ENCODE measurements at places on chromosomes 12 and 14.

- DNase-seq: no peak
Observed at GRCh38 chr12:64682572-64683277, 72.4 kb downstream of the RASSF3 start.

DNA sequence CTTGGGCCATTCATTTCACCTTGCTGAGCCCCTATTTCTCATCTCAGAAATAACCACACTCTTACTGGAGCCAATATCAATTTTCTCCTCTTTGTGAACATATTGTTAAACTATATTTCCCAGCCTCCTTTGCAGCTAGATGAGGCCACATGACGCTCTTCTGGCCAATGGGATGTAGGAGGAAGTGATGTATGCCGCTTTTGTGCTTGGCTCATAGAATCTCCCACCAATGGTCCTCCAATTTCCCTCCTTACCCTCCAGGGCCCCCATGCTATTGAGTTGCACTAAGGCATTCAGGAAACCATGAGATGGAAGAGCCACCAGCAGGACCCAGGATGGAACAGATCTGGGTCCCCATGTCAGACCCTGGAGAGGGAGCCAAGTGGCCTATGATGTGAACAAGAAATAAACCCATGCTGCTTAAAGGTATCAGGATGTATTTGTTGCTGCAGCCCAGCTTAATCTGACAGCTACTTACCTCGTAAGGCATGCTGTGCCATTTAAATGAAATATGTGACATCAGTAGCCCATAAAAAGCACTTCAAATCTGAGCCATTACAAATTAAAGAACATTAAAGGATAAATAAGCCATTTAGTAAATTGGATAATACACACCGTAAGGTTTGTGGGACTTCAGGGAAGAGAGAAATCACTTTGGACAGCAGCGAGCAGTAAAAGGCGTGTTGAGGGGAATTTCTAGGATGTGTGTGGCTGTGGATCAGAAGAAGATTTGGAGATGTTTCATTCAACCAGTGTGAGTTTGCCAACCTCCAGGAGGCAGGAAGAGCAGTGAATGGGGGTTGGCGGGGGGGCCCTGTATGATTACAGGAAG, 24.4 kb upstream of the BDKRB2 start:
- no peak for DNase-seq

DNA sequence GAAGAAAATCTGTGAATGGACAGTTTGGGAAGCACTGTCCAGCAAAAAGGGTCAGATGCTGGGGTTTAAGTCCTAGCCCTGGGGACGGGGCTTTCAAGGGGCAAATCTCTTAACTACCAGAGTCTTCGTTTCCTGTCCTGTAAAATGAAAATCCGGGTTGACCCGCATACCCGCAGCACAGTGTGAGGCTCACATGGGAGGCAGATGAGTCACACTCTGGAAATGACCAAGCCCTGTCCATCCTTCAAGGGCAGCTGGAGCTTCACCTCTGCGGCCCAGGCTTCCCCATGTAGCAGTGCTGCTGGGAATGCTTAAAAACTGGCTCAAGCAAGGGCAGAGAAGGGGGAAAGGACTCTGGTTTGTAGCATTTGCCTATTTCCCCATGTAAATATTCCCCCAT, 19.0 kb downstream of the FAM181A start:
- no peak for DNase-seq

DNA sequence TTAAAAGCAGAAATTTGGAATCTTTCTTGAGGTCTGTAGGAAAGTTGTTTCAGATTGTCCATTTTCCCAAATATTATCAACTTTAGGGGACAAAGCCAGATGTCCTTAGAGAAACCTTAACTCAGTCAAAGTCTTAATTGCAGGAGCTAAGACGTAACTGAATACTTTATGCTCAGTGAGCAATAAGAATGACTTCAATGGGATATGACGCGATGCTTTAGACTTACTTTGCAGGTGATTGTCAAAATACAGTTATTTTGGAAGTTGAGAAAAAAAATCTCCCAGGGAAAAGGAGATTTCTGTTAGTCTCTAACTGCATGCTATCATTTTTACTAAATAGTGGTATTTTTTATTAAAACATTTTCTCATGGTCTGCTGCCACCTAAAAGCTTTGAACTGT, 750.9 kb upstream of the STXBP6 start:
- no peak for DNase-seq

- DNase-seq: no peak
Observed at GRCh38 chr12:25458047-25458552, 95.0 kb downstream of the LMNTD1 start.

DNA sequence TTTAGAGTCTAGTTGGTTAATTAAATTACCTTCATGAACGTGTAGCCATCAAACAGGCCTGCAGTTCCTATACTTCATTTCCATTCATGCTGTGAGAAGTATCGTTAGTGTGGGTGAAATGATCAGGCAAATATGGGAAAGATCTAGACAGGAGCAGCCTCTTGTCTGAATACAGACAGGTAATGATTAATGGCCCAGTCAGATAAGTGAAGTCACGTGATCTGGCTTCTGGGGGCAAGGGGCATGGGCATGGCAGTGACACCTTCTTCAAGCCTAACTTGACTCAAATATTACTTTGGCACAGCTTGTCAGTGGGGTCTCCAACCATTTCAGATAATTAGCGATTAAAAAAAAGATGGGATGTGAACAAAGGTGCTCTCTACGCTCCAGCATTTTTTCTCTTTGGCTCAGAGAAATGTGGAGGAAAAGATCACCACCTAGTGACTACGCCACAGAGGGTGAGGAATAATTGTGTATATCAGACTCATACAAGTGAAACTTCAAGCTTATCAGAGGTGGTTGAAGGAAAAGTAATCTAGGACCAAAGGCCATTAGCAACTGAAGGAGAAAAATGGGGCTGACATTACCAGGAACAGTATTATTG, 17.8 kb downstream of the GUCY2C start:
- DNase-seq: no peak

Data from hippocampal formation (tissue), 2 donors.